NCI-H1092 (cell line): ENCODE measurements at places on chromosomes 5 and 9.

GRCh38 chr5:50766042-50766441 lies 99.6 kb downstream of the PARP8 start:
- no peak for DNase-seq

DNA sequence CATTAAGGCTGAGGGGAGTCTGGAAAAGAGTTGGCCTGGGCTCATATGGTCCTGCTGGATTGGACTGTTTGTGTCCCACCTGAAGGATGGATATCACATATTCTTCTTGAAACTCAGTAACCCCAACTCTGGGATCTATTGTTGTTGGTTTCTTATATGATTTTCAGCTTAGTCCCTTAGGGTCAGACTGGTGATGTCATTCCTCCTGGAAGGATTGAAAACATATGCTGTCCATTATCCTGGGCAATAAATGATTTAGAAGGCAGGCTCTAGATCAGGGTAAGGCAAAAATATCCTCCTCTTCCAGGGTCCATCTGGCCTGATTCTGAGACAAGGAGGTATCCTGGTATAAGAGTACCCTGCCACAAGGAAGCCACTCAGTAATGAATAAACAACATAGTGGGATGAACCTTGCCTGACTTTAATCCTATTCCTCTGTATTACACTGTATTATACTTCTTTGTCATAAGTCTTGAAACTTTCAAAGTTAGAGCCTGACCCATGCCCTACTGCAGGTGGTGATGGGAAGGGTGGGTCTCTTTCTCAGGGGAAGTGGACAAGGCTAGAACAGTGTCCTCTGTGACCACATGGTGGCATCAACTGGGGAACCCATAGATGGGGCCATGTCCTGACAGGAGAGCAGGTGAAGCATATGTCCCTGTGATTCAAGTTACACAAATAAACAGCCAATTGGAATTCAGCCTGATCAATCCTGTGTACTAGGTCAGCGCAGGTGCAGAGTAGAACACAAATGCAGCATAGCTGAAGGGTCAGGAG lies 454.4 kb upstream of the TRPC7 start:
- DNase-seq: no peak

GRCh38 chr5:132556153-132556762 lies 519 bp upstream of the RAD50 start:
- DNase-seq: no peak

- no peak for DNase-seq
Measured at GRCh38 chr5:134554319-134555222, 29.1 kb downstream of the JADE2 start.

DNA sequence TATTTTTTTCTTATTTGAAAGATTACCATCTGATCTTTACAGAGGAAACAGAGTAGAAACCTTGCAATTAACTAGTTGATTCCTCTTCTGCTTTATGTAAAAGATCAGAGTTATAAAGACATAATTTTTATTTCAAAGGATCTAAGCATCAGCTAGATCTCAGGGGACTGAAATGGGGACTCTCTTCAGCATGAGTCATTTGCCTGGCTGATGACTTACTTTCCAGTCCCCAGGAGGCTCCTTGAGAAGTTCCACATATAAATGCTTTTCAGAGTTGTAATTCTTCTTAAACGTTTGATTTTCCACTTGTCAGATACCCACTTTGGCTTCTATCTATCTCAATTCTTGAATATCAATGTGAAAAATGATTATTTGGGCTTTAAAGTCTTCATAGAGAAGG lies 389.4 kb downstream of the RAB3C start:
- DNase-seq: no peak

- no peak for DNase-seq
Measured at GRCh38 chr5:44952376-44952775, 143.6 kb downstream of the MRPS30 start.

GRCh38 chr5:8944005-8944404 lies 601.9 kb downstream of the SEMA5A start:
- DNase-seq: no peak

DNA sequence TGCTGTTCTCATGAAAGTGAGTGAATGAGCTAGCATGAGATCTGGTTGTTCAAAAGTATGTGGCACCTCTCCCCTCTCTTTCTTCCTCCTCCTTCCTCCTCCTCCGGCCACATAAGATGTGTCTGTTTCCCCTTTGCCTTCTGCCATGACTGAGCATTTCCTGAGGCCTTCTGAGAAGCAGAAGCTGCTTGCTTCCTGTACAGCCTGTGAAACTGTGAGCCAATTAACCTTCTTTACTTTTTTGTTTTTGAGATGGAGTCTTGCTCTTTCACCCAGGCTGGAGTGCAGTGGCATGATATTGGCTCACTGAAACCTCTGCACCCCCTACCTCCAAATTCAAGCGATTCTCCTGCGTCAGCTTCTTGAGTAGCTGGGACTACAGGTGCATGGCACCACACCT lies 6.1 kb downstream of the S100Z start:
- no peak for DNase-seq

- no peak for DNase-seq
Measured at GRCh38 chr5:124771761-124772160, 25.3 kb upstream of the ZNF608 start.

DNA sequence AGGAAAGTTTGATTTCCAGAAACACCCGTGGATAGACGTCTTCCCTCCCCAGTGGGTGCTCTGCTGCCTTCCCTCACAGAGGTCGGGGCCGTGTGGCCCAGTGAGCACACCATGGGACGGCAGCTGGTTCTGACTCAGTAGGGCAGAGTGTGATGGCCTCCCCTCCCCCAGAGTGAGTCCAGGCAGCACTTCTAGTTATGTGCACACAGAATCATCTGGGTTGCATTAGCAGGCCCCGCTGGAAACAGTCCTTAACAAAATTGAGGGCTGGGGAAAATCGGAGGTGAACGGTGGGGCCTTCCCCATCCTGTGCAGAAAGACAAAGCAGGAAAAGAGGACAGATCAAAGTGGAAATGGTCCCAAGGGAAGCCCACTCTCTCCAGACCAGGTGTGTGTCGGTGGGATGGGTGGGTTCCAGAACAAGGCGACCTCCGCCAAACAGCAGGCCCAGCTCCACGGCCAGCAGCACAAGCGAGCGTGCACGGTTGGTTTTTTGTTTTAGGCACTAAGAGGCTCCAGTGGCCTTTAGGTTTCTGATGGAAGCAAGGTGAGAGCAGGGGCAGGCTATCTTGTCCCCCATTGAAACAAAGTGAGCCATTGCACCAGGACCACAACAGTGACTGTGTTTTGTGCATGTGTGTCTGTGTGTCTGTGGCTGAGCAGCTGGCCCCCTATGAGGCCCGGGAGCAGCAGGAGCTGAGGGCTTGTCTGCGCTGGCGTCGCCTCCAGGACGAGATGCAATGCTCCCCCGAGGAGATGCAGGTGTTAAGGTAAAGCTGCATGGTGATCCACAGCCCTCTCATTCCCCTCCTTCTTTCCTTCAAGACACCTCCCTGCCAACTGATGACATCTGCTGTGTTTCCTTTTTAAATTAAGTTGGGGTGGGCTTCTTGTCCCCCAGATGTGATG lies 201.5 kb downstream of the AOPEP start:
- no peak for DNase-seq

DNA sequence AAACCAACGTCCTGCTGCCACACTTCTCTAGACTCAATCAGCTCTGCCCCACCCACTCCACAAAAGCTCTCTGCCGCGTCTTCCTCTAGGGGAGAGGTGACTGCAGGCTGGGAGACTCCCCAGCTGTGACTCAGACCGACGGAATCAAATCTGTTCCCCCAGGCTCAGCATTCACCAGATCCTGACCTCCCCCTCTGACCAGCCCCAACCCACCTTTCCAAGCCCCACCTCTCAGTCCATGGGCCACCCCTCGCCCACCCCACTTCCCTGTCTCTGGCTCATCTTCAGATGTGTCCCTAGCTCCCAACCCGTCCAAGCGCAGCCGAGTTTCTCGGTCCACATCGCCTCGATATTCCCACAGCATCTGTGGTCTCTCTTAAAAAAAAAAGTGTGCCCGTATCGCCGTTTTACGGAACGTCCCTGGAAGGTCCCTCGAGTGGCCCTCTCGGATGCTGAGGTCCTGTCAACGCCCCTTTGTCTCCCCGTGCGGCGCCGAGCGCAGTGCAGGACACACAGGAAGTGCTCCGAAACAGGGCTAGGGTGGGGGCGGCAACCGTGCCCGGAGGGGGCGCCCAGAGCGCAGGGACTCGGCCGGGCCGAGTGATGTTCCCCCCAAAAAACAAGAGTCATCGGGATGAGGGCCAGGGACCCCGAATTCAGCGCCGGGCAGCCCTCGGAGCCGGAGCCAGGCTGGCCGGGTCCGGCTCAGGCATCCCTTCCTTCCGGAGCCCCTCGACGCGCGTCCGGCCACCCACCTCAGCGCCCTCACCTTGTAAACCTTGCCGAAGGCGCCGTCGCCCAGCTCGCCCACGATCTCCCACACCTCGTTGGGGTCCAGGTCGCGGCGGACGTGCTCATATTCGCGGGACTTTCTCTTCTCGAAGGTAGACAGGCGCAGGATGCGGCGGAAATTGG lies 649 bp downstream of the STK10 start:
- no peak for DNase-seq

DNA sequence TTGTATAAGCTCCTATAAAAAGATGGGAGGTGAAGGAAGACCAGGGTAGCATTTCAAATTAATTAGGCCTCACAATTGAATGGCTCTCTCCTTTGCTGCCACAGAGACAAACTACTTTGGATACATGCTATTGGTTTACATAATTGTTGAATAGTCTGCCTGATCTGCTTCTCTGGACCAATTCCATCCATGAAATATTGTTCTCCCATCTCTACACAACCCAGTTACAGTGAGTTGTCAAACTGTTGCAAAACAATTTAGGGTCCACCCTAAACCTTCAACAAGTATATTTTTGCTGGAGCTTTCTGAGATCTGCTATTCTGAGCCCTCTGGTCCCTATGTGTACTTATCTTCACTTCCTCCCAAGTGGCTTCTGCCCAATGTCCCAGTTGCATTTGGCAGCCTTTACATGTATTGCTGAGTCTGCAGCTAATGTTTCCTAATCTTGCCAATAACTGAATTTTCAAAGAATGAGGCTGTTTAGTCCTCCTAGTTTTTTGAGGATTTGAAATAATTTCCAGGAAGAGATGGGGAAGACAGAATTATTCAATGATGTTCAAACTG lies 38.9 kb downstream of the AGTPBP1 start:
- DNase-seq: no peak

DNA sequence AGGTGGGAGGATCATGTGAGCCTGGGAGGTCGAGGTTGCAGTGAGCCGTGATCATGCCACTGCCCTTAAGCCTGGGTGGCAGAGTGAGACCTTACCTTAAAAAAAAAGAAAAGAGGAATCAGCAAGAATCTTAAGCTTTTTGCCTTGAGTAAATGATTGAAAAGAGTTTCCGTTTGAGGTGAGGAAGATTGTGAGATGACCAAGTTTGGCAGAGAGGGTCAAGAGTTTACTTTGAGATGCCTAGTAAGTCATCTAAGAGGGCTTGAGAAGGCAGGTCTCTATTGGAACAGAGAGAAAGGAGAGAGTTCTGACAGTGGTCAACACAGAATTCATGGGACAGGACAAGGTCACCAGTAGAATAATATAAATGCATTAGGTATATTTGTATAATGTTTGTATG lies 572.1 kb downstream of the TLE4 start:
- no peak for DNase-seq

DNA sequence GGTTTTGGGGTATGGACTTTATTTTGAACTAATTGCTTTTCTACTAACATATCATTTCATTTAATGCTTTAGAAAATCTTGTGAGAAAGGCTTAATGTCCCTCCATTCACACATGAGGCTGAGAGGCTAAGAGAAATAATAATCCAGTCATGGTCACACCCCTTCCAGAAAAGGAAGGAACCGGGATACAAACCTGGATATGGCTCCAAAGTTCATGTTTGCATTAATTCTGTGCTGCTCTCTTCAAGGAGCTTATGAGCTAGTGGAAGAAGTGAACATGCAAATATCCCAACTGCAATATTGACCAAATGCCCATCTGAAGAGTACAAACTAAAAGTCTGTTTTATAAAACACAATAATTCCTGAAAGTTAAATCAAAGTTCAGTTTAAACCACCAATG lies 732.1 kb upstream of the RIOK2 start:
- no peak for DNase-seq

GRCh38 chr5:78985725-78986223 lies 664 bp upstream of the ARSB start:
- DNase-seq: no peak

DNA sequence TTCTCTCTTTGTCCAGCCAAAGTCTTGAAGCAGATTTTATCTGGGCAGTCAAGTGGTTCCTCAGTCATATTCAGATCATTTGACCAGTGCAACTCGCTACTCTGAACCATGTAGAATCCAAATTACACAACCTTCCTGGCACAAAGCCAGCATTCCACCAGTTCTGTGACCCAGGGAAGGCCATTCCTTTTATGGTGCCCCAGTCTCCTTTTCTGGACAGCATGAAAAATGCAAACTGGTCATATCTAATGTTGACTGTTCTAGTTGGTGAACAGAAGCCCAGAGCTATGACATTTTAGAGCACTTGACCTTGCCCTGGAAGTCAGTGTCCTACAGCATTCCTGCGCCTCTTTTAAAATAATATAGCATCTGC lies 364.6 kb downstream of the BRINP1 start:
- no peak for DNase-seq

DNA sequence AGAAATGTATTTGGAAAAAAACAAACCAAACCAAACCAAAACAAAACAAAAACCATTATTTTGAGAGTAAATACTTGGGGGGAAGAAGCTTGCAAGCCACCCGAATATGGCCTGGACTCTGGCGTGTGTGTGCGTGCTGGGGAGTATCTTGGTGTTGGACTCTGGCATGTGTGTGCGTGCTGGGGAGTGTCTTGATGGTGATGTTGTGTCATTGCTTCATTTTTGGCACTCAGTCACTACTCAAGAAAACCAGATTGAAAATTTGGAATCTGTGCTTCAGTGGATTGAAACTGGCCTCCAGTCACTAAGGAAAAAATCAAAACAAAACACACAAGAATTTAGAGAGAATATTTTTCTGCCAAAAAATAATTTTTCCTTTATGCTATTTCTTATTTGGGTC lies 76.1 kb downstream of the ARRDC3 start:
- no peak for DNase-seq

- DNase-seq: no peak
Measured at GRCh38 chr9:38066914-38067858, 1.8 kb downstream of the SHB start.

DNA sequence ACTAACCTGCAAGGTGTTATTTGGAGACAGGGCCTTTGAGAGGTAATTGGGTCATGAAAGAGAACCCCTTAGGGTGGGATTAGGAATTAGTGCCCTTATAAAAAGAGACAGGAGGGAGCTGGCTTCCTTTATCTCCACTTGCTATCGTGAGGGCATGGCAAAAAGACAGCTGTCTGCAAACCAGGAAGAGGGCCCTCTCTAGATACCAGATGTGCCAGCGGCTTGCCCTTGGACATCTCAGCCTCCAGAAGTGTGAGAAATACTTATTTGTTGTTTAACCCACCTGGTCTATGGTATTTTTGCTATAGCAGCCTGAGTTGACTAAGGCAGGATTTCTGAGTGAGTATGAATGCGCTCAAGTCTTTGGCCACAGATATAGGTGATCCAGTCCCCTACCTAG lies 978 bp upstream of the RGS14 start:
- no peak for DNase-seq

GRCh38 chr9:38347271-38347671 lies 45.2 kb upstream of the ALDH1B1 start:
- DNase-seq: no peak

- no peak for DNase-seq
Measured at GRCh38 chr5:69285448-69286116, 47.0 kb downstream of the CCDC125 start.

- DNase-seq: no peak
Measured at GRCh38 chr5:25006237-25006636, 361.5 kb upstream of the CDH10 start.

GRCh38 chr9:86580688-86581087 lies 226.5 kb upstream of the TUT7 start:
- no peak for DNase-seq
